ENCODE measurements at places on chromosomes 16 and 17. TPM values are rescaled to one million over a fixed set of nuclear protein-coding genes. Genes with fewer than 3 reads are reported as not detected.

GRCh38 chr16:84843149-84844048 is 23.6 kb downstream of the CRISPLD2 start:
- no peak for DNase-seq

YPEL2 gene
- 28.4 TPM for total RNA-seq

CDYL2 gene
- 12.2 TPM for total RNA-seq

IKZF3 gene
- 1.2 TPM for total RNA-seq

GRCh38 chr17:9343516-9343915 is 232.1 kb downstream of the STX8 start:
- no peak for DNase-seq

DNA sequence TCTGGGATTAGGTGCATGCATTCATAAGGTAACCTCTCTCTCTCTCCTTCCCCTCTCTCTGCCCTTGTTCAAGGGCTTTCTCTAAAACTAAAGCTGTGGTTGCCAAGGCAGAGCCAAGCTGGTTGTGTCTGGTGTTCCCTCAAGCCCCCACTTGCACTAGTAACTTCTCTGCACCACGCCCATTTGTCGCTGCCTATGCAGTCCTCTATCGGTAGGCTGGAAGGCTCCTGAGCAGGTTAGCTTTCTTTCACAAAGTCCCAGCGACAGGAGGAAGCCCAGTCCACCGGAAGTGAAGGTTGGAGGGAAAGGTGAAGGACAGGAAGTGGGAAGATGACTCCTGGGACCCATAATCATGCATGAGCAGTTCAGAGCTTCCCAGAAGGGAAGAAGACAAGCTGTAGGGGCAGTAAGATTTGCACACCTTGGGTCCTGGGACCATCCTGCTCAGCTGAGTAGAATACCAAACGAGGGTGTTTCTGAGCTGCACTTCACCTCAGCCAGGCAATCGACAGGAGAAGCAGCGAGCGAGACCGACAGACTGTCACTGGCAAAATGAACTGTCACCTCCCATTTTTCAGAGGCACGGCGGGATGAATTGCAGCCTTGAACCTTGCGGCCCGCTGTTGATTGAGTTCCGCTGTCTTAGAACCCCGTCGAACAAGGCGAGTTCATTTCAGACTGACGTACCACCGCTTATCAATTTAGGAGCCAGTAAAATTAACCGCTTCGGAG is 14.7 kb upstream of the SKAP1 start:
- no peak for DNase-seq

- DNase-seq = no peak
Observed at GRCh38 chr17:45227101-45227925, 5.6 kb downstream of the FMNL1 start.

- DNase-seq = no peak
Observed at GRCh38 chr16:69859105-69859989, 91.8 kb upstream of the CLEC18A start.

CCDC40 gene
- 8.0 TPM for total RNA-seq

DNA sequence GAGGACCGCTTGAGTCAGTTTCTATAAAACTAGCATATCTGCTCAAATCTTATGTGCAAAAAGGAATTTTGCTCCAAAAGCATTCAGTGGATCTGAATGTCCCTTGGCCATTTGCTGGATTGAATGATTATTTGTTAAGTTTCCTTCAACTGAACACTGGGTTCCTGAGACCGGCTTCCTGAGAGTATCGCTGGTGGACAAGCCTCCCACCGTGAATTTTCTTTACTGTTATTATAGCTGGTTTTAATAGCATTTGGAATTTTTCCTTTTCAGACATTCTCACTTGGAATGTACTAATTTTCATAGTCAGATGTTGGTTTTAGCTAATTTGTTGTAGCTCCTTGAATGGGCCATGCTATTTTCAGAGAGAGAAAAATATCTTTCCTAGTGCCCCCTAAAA is 9.8 kb upstream of the MYOCD start:
- no peak for DNase-seq

- no peak for DNase-seq
Observed at GRCh38 chr16:78237841-78238240, 138.4 kb downstream of the WWOX start.

IFI35 gene
- total RNA-seq = 11.4 TPM

Measured in urinary bladder (tissue), 4 donors.